ENCODE measurements at places on chromosomes 6 and 20.
A peak's percentile ranks its signal among the peaks of the same experiment; 100 is the strongest.

GRCh38 chr6:45858691-45859090 lies 157.0 kb downstream of the CLIC5 start:
- no peak for DNase-seq

DNA sequence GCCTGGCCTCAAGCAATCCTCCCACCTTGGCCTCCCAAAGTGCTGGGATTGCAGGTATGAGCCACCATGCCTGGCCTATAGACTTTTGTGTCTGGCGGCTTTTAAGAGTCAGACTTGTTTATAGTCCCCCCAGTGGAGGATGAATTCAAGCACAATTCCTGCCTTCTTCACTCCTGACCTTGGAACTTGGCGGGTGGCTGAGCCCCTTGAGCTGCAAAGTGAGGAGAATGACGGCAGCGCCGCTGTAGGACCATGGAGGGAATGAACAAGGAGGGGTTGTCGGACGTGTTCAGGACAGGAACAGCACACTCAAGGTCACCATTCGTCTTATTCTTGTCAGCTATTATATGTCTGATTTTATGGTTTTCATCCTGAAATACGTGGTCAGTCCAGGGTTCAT lies 265.4 kb downstream of the CDH4 start:
- no peak for DNase-seq

DNA sequence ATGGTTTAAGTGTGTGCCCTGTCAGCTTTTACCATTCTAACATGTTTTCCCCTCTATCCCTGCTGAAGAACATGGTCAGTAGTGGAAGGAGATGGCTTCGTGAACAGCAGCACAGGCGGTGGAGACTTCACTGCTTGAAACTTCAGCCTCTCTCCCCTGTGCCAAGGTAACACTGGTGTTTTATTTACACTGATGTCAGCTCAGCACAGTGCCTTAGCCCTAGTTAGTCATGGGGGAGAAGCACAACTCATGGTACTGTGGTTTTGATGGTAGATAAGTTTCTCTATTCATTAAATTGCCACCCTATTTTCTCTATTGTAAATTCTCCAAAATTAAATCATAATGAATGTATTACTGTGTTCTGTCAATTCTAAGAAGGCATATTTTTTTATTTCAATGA lies 56.6 kb downstream of the MTHFD1L start:
- no peak for DNase-seq

GRCh38 chr20:63230800-63231268 lies 4.9 kb upstream of the BIRC7 start:
- no peak for DNase-seq

GRCh38 chr20:42218621-42219374 lies 600.6 kb upstream of the CHD6 start:
- no peak for DNase-seq

- no peak for DNase-seq
These were observed 159.6 kb upstream of the FLRT3 start for GRCh38 chr20:14497004-14497403.

DNA sequence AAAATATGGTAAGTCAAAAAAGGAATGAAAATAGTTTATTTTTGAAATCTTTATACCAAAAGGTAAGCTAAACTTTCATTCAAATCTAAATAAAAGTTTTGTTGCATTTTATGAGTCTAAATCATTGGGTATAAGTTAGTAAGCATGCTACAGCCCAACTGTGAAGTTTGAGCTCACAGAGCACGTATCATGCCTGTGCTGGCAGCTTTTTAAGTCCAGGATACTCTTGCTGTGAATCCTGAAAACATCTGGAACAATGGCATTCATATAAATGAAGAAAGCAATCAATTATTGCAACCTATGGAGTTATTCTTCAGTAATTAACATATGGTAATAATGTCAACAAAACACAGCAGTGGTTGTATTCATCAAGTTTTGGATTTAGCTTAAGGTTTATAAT lies 656.9 kb downstream of the RFPL4B start:
- DNase-seq, result no peak

DNA sequence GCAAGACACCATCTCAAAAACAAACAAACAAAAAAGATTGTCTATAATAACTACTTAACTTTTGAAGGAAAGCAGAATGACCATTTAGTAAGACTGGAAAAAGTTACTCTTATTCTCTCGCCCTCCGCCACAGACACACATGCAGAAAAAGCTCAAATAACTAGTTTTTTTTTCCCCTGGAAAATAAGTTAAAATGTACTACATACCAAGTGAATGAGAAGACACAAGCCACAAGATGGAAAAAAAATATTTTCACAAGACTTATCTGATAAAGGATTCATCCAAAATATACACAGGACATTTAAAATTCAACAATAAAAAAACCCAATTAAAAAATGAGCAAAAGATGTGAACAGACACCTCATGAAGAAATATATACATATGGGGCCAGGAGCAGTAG lies 31.9 kb downstream of the NUDT3 start:
- no peak for DNase-seq

GRCh38 chr6:3653528-3654070 lies 97.9 kb downstream of the PXDC1 start:
- no peak for DNase-seq

- DNase-seq, result no peak
These were observed 51.0 kb downstream of the NCOA6 start for GRCh38 chr20:34774449-34774848.

DNA sequence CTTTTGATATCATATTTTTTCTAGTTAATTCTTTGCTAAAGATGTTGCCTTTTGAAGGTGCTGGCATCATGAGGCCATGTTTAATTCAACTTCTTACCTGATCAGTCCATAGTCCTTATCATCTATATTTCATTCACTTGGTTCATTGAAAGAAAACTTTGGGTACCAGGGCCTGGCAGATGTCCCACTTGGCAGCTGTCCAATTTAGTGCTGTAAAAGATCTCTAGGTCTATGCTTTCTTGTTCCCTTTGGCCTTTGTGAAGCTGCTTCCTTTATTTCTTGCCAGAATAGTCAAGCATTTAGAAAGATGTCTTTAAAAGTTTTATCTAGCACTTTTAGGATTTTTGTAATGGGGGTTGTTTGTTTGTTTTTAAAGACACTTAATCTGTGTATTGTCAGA lies 61.7 kb upstream of the EYA4 start:
- no peak for DNase-seq

DNA sequence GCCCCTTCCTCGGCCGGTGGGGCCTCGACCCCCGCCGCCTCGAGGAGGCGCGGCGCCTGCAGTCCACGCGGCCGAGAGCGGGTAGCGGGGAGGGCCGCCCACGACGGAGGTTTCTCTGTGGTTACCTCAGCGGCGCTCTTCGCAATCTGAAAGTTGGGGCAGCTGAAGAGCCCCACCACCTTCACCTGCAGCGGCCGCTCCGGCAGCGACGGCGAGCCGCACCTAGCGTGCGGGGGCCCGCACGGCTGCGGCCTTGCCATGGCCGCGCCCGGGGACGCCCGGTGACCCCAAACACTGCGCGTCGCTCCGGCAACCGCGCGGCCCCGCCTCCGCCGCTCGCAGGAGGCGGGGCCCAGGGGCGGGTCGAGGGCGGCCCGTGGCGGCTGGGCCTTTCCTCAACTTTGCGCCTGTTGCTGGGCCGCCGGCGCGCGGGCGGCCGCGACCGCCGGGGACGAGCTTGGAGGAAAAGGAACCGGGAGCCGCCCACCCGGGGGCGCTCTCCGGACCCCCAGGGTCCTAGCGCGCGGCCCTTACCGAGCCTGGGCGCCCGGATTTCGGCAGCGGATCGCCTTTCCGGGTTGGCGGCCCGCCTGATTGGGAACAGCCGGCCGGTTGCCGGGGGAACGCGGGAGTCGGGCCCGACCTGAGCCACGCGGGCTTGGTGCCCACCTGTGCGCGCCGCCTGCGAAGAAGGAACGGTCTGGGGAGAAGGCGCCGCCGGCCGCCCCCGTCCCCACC lies at the start of the genes PPIL6 and SMPD2:
Gene PPIL6 (minus strand): TSS at position 298 of the 738 bp plus-strand sequence. CDS start 38 bp downstream, at position 260.
Gene SMPD2 (plus strand): TSS at position 394 of the 738 bp plus-strand sequence. CDS start 398 bp downstream, outside the sequence.
- DNase-seq, result peak; percentile 93

DNA sequence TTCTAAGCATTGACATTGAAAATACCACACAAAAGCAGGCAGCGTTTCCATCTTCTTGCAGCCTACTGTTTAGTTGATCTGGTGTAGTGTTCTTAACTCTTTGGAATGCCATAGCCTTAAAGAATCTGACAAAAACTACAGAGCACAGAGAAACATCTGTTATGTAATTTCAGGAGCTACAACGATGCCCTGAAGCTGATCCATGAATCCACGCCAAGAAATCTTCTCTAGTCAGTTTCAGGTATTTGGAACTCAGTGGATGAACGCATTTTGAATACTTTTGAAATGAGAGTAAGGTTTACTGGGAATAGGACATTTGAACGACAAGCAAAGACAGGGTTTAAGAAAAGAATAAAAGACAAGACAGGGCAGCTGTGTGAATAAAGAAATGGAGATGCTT lies 17.8 kb downstream of the ALDH8A1 start:
- no peak for DNase-seq

Data from right lobe of liver (tissue), 6 donors.